Stimulated activated CD4-positive, alpha-beta T cell treated with anti-CD3 and anti-CD28 coated beads, Interleukin-15, amount 100 ng/mL, for 1 hour (primary cell): ENCODE measurements at places on chromosomes 6 and 20.

DNA sequence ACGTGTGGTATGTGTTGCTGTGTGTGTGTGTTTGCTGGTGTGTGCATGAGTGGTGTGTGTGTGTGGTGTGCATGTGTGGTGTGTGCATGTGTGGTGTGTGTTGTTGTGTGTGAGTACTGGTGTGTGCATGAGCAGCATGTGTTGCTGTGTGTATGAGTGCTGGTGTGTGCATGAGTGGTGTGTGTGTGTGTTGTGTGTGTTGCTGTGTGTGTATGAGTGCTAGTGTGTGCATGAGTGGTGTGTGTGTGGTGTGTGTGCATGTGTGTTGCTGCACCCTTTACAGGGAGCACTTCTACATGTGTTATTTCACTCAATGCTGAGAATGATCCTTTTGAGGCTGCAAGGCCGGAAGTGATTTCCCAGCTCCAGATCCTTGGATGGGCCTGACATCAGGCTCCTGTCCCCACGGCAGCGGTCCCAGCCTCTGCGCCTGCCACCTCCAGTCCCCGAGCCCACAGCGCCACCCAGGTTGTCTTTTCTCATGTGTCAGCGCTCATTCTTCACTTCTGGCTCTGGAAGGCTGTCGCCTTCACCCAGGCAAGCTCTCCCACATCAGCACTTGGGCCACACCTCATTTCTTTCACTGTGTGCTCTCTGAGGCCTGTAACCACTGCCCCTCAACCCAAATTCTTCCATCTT is 2.6 kb downstream of the NPEPL1 start:
- DNase-seq: no peak

DNA sequence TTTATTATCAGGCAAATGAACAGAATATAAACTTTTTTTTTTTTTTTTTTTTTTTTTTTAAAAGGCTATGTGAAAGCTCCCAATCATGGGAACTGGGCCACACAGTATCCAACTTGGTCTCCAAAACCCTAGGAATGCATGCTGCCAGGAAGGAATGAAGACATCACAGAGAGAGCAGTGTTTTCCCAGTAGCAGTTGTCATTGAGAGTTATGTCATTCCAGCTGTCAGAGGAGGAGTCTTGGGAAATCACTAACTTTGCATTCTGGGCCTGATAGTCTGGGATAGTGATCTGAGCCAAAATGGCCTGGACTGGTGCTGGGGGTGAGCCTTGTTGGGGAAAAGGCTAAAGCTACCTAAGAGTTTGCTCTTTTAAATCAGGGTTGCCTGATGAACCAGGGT is 231.3 kb upstream of the MAP3K7 start:
- DNase-seq: no peak

DNA sequence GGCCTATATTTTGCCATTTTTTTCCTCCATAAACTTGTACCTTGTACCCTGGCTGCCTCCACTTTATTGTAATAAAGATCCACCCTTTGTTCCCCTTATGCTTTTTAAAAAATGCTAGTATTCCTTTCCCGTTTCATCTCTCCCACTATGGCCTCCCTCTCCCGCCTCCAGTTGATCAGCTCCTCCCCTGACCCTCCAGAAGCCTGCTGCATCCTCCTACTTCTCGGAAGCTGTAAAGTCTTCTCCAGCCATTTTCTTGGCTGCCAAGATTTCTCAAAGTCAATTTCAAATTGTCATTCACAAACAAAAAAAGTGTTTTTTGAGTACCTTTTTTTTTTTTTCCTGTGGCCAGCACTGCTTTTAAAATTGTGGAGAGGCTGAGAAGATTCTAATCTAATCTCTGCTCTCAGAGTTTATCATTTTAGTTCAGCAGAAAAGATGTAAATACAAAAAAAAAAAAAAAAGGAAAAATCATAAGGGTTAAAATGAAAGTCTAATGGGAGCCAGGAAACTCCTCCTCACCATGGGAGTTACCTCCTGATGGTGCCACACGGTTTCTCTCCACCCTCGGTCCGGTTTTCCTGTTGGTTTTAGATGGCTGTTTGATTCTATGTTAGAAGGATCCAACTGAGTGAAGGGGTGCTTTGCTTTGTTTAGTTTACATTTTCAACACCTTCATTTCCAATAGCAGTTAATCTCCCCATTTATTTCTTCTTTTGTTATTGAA is 103.0 kb upstream of the KCNK16 start:
- DNase-seq: no peak

DNA sequence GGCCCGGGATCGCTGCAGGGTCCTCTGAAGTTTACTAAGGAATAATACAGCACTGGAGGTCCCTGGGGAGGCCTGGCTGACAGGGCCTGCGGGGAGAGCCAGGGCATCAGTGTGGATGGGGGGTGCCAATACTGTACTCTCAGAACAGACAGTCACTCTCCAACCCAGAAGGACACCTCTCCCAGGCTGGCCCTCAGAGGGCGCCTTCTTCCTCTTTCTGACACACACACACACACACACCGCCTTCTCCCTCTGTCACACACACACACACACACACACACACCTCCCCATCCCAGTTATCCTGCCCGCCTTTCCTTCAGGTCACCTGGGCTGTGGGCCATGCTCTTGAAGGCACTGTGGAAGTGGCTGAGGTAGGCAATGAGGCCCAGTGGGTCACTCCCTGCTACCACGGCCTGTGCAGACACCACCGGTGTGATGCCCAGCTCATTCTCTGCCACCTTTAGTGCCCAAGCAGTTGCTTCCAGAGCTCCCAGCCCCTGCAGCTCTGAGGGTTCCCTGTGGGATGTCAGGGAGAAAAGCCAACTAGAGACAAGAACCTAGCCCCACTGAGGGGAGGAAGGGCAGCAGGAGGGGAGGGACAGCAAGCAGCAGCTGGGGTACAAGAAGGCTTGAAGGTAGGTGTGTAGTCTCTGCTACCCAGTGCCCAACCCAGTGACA is 7.5 kb downstream of the SMPD2 start:
- no peak for DNase-seq

GRCh38 chr6:10385524-10386132 is 29.2 kb downstream of the TFAP2A start:
- no peak for DNase-seq

DNA sequence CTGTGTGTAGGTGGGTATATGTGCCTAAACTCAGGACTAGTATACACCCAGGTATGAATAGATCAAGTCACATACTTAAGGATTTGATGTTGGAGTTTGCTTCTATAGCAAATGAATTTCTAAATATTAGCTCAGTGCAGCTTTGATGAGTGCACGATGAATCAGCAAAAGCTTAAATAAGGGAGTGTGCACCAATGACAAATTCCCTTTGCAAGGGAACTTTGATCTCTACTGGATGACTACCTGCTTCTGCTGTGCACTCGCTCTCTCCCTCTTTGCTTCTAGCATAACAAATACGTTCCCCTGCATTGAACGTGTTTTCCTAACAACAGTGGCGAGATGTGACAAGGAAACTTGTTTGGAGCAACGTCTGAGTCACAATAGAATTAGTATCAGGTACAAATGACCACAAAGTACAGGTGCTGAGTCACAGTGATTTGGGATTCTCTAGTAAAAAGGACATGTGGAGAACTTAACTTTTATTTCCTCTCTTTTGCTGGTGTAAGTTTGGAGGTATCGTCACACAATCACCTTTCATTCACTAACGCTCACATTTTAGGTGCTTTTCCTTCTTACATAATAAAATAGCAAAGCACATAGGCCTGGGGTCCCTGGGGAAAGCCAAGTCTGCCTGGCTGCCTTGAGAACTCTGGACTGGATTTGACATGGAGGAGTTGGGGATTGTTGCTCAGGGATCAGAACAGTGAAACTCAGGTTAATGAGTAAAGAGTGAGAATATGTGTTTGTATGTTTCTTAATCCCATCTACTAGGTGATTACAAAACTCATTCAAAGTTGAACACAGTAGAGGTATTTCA is 49.7 kb downstream of the KLHL31 start:
- DNase-seq: no peak

DNA sequence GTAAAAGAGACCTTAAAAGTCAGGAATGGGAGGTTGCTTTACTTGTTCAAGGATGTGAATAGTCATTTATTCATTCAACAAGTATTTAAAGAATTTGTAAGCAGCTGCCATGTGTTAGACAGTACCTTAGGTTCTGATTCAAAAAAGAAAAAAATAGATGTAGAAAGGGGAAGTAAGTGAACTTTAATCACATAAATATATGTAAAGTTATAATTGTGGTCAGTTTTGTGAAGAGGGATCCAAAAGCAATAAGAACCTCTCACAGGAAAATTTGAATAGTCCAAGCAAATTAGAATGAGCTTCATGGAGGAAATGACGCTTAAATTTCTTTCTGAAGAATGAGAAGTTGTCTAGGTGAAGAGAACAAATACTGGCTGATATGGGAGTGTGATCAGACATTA is 596.1 kb upstream of the CITED2 start:
- DNase-seq: no peak

DNA sequence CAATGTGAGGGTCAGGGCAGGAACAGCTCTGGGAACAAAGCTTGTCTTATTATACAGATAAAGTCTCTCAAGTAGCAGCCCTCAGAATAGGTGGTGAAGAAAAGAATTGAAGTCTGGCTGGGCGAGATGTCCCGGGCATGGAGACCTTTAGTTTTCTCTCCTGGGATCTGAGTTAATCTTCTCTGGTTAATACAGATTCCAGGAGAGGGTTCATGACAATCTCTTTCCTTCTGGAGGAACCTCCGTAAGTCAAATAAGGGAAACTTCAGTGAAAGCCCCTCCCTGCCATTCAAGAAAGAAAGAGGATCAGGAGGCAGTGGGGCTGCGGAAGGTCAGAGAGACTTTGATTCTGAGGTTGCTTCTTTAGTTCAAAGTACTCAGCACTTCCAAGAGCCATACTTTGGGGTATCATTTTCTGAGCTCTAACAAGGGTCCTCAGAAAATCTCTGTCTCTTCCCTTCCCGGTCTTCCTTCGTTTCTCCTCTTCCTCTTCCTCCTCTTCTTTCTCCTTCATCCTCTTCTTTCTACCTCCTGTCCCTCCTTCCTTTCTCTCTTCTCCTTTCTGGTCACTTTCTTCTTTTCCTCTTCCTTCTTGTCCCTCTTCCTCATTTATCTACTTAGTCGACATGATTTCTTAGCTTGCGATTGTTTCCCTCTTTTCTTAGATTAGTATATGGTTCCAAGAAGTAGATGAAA is 4.6 kb upstream of the ZNF184 start:
- DNase-seq: no peak

DNA sequence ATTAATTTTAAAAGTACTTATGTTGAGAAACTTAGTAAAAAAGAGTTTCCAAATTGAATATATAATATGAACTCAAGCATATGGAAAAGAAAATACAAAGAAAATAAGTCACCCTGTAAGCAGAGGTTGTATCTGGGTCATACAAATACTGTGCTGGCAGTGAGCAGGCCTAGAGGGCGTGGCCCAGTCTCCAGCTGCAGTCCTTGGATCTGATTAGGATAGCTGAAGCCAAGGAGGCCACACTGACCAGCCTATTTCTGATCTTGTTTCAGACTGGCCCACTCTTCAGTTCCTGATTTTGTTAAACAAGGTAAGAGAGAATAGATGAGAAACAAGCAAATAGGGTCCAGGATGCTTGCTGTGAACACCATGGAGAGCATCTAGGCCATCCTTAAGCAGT is 228.8 kb downstream of the EPM2A start:
- DNase-seq: no peak

- no peak for DNase-seq
Measured at GRCh38 chr6:137170266-137171052, 3.0 kb downstream of the IL22RA2 start.

DNA sequence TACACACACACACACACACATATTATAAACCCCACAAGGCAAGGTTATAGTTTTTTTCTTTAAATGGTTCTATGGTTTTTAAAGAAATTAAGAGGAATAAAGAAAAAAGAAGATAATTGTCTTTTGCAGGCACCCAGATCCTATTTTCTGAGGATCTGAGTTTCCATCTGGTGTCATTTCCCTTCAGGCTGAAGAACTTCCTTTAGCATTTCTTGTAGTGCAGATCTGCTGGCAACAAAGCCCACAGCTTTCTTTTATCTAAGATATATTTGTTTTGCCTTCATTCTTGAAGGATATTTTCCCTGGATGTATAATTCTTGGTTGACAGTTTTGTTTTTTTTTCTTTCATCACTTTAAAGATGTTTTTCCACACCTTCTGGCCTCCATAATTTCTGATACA is 57.6 kb upstream of the PMEPA1 start:
- no peak for DNase-seq

DNA sequence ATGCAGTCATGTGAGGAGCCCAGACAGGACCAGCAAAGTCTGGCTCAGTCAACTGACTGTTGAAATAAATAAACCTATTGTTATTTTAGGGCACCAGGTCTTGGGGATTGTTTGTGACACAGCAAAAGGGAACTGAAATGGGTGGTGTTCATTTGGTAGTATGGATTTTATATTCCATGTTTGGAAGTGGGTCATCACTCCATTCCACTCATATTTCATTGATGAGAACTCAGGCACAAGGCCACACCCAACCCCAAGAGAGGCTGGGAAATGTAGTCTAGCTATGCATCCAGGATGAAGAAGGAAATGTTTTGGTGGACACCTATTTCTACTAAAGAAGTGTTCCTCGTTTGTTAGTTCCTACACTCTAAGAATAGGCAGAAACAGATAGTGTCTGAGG is 64.9 kb upstream of the BTBD3 start:
- no peak for DNase-seq

GRCh38 chr6:131683479-131683878 is 17.7 kb downstream of the OR2A4 start:
- no peak for DNase-seq

DNA sequence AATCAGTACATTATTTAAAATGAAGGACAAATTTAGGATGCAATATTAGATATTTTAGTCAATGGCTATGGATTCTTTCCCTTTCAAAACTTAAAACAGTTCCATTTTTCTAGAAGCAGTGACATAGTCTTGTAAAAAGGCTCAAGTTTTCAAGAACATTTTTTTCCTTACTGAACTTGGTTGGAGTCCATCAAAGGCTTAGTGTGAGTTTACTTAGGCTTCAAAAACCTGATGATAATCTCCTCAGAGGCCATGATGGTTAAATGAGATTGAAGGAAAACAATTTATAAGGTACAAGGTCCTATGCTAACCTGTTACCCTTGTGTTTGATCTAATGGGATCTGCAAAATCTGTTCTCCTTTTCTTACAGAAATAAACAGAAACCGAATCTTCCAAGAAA is 531.8 kb downstream of the UTRN start:
- no peak for DNase-seq

GRCh38 chr6:115909923-115910546 is 150.7 kb downstream of the FRK start:
- no peak for DNase-seq

DNA sequence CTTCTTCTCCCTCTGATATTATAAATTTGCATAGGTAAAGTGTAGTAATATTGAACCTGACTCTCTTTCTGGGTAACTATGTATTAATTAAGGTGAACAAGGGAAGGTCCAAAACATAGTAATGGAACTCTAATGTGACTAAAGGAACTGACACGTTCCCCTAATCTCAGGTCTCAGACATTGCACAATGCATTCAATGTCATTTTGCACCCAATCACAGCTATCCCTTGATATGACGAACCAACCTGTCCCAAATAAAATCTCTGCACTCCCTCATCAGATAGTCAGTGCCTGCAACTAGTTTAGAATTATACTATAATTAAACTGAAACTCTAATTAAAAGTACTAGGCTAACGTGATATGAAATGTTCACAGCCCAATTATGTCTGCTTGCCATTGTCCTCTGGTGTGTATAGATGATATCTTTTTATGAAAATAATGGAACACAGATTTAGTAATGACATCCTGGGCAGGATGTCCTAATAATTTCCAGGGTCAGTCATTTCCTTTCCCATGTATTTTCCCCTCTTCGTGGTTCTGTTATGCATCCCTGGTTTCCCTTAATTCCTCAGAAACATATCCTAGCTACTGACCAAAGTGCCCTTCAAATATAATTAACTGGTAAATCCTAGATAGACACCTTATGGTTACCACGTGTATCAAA is 36.8 kb downstream of the PTPRK start:
- no peak for DNase-seq

GRCh38 chr6:43923376-43924221 is 153.6 kb downstream of the VEGFA start:
- DNase-seq: no peak
